Activated CD4-positive, alpha-beta T cell treated with anti-CD3 and anti-CD28 coated beads, Interleukin-2, amount 50 U/mL, for 4 hours (primary cell): ENCODE measurements at places on chromosomes 1 and 21.

GRCh38 chr1:210938416-210938925, 195.5 kb downstream of the KCNH1 start:
- no peak for DNase-seq

DNA sequence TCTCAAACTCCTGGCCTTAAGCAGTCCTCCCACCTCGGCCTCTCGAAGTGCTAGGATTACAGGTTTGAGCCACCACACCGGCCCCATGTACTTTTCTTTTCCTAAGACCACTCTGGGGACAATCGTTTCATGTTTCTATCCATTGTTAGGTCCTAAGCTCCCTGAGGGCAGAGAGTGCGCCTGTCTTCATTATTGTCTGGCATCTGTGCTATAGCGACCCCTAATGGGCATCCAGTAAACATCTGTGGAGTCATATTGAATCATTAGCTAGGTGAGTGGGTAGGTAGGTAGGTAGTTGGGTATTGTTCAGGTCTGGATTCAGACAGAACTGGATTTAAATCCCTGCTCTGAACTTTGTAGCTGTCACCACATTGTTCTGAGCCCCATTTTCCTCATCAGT, 66.1 kb downstream of the TMEM53 start:
- DNase-seq = no peak

DNA sequence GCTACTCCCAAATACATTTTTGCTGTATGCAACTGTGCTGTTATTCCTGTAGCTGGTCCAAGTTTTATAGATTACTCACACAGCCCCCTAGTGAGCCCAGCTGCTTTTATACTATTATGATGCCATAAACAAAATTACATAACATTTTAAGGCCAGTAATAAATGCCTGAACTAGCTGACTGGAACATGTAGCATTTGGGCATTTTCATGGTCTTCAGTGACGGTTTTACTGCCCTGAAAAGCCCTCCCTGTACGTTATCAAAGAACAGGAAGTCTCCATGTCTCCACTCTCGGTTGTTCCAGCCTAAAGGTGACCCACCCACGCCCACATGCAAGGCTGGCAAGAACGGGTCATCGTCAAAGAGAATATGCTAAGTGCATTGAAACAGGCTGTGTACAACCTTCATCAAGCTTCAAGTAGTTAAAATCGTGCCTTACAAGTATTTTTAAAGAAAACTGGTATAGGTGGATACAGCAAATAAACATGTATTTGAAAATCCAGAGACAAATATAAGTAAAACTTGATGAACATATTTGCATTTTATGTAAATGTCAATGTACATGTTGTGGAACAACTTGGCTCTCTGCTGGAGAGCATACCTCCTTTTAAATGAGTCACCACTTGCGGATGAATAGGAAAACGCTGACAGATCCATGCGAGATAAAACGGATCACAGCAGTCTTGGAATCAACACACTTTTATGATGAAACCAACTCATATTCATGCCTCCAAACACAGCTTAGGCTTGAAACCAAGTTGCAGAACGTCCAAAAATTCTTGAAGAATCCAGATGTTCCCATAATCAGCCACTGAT, 520.5 kb downstream of the SMYD3 start:
- no peak for DNase-seq

GRCh38 chr1:183777328-183777727, 27.6 kb upstream of the RGL1 start:
- no peak for DNase-seq

- DNase-seq = no peak
These were observed 18.9 kb downstream of the ZNF362 start for GRCh38 chr1:33275195-33275594.

- DNase-seq = no peak
These were observed 306.3 kb upstream of the DUSP10 start for GRCh38 chr1:222048094-222048595.

DNA sequence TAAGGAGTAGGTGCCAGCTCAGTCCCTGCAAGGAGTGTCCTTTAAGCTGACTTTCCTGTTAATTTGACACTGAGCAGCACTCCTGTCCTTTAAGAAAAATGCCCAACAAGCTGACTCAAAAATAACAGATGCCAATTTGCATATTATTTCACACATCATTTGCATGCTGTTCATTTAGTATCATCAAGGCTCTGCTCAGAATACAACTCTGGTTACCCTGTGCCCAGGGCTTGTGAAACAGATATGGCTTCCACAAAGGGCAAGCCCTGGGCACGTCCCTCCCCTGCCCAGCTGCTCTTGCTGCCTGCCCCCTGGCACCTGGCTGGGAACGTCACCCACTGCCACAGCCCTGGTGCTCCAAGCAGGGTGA, 10.3 kb downstream of the KCNN3 start:
- DNase-seq = no peak

- DNase-seq = no peak
These were observed 531.2 kb downstream of the KIF26B start for GRCh38 chr1:245686006-245686405.

GRCh38 chr1:60436186-60436585, 362.6 kb upstream of the C1orf87 start:
- DNase-seq = no peak

- DNase-seq = no peak
These were observed 46.6 kb downstream of the ERO1B start for GRCh38 chr1:236235116-236235515.

DNA sequence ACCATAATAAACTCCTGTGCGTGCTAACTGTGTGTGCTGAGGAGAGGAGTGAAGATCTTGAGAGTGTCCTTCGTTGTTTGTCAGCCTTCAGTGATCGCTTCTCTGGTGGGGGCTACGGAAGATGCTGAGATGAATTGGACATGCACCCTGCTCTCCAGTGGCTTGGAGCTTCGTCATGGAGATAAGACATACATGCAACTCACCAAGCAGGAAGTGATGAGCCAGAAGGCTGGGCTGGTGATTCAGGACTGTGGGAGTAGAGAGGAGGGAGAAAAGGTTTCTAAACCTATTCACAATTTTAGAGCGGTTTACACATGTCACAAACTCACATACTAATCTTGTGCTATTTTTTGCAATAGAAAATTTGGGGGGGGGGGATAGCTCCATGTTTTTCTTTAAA, 128.9 kb upstream of the ADAR start:
- DNase-seq = no peak

- DNase-seq = peak; percentile 38
These were observed 10.4 kb upstream of the GALE start for GRCh38 chr1:23810818-23811540.

DNA sequence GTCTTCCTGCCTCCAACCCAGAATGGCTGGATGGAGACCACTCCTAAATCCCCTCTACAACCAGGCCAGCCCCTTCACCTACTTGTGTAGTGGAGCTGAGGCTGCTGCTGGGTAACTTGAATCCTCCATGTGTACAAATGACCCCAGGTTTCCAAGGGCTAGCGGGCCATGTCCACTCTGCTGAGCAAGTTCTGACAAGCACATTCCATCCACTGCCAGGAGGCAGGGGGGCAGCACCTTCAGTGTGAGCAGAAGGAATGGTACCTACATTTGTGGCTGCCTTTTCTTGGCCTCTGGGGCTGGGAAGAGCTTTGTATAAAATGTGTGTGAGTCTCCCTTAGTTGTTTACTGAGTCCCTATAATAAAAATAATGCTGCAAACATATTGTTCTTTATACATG, 14.5 kb downstream of the KIAA0040 start:
- DNase-seq = no peak

DNA sequence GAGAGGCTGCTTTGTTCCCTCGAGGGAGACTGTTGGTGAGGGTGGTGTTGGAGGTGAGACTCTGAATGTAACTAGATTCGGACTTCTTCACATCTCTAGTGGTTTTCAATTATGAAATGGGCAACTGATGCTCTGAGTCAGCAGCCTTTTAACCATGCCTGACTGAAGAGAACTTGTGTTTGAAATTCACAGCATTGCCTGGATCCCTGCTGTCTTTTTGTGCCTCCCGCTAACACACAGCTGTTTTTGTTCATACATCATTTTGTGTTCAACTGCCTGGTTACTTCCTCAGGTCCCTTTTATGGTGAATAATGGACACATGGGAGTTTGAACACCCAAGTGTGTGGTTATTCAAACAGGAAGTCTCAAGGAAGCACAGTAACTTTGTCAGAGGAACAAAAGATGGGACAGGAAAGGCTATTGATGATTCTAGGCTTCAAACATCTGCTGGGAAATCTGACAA, 16.8 kb downstream of the LAMC1 start:
- DNase-seq = no peak

GRCh38 chr1:157948312-157949073, 45.0 kb upstream of the KIRREL1 start:
- no peak for DNase-seq

- DNase-seq = no peak
These were observed 3.4 kb downstream of the CAPZB start for GRCh38 chr1:19481826-19482398.

DNA sequence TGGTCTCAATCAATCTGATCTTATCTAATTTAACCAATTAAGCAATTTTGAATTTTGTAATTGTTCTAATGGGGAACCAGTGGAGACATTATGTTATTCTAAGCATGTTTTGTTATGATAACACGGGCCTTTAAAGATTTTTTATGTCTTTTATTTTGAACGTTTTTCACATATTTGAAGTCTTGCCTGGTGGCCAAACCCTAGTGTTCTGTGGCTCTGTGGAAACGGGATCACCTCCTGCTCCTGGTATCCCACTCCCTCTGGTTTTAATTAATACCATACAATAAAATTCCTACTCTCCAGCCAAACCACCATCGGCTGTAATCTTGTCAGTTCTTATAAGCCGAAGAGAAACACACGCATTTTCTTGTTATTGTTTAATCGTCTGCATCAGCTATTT, 22.9 kb upstream of the LMO4 start:
- DNase-seq = no peak

- DNase-seq = no peak
These were observed 109.2 kb upstream of the RAB4A start for GRCh38 chr1:229161740-229162139.

- no peak for DNase-seq
These were observed 7.6 kb downstream of the CD101 start for GRCh38 chr1:117009132-117009531.

DNA sequence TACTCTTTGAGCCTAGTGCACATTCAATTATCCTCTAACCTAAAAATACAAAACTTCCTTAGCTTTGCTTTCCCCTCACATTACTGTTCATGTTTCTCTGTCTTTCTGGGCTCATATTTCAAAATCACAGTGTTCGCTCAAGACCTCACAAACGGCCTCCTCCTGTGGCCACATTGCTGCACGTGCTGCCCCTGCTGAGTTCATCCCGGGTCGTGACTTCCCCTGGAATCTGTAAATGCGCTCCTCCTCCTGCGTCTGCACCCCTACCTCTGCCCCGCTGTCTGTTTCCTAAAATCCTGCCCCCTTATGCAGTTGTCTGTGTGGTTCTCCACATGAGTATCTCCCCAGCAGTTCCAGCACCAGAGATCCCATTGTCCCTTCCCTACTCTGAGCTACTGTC, 45.5 kb upstream of the RAVER2 start:
- no peak for DNase-seq

- DNase-seq = no peak
These were observed 2.2 kb upstream of the CD1B start for GRCh38 chr1:158333405-158334155.

DNA sequence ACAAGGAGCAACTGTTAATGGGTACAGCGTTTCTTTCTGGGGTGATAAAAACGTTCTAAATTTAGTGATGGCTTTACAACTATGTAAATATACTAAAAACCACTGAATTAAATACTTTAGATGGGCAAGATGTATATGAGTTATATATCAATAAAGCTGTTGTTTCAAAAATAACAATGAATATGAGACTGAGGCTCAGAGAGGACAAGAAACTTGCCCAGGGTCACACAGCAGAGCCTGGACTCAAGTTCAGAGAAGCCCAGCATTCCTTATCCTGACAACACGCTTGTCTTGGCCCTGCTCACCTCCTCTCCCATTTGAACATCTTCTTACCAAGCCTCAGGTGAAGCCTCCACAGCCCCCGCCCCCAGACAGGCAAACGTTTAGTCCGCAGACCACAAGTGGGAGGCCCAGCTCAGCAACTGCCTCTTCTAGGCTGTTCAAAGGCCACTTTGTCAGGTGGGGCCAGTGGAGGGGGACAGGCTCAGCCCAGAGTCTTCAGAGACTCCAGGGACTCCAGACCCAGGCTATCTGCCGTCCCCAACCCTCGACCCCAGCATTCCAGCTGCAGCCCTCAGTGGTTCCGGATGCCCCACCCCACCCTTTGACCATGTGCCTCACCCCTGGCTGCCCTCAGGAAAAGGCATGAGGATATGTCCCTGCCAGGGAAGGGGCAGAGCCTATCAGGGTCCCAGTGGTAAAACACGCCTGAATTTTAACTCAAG, 17.9 kb downstream of the SDC3 start:
- DNase-seq = no peak

DNA sequence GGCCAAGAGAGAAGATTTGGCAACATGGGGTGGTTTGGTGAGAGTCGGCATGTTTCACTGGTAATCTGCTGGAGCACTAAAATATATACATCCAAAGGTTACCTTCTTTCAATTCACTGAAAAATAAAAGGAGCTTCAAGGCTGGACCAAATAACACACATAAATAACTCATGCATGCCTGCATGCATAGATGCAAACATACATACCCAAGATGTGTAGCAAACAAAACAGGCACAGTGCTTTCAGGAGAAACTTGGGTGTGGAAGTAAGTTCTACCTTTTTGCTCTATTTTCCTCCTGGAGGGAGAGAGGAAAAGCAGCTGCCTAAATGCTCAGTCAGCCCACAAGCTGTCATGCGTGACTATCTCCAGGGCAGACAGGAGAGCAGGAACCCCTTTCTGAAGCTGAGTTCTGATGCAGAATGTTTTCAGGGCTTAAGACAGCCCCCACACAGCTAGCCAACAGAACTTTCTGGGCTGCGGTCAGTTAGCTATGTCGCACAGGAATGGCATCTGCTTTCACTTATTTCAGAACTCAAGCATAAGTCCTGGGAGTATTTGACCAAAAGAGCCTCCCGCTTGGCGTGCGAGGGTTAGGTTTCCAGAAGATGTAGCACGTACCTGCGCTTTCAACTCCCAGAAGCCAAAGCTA, 166.2 kb downstream of the TOMM20 start:
- no peak for DNase-seq

DNA sequence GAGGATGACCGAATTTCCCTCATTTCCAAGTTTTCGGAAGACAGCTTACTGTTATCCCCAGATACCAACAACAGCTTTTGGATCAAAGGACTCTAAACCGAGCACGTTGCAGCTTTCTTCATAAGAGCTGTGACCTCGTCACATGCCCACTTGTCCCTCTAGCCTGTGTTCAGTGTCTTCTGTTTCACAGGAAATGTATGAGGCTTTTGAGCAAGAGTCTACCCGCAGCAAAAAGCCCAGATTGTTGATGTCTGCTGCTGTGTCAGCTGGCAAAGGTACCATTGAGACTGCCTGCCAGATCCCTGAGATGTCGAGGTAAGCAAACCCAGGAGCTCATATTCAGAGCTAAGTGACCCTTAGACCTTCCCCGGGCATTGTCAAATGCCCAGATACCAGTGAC, 24.1 kb downstream of the CHI3L2 start:
- DNase-seq = no peak

DNA sequence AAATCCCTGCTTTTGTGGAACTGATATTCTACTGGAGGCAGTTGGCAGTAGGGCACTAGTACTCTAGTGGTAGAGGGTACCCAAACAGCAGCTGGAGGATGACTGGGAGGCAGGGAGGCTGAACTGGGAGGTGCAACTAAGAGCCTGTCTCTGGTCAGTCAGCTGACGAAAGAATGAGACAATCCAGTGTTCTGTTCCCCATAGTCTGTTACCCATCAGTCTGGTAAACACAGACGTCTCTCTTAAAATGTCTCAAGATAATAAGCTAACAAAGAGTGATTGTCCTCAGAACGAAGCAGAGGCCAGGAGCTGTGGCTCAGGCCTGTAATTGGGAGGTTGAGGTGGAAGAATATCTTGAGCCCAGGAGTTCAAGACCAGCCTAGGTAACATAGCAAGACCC, 30.4 kb downstream of the TFAP2E start:
- DNase-seq = no peak

GRCh38 chr1:88140325-88140724, 543.7 kb upstream of the PKN2 start:
- DNase-seq = no peak
